ENCODE measurements at places on chromosomes 2 and 18.

DNA sequence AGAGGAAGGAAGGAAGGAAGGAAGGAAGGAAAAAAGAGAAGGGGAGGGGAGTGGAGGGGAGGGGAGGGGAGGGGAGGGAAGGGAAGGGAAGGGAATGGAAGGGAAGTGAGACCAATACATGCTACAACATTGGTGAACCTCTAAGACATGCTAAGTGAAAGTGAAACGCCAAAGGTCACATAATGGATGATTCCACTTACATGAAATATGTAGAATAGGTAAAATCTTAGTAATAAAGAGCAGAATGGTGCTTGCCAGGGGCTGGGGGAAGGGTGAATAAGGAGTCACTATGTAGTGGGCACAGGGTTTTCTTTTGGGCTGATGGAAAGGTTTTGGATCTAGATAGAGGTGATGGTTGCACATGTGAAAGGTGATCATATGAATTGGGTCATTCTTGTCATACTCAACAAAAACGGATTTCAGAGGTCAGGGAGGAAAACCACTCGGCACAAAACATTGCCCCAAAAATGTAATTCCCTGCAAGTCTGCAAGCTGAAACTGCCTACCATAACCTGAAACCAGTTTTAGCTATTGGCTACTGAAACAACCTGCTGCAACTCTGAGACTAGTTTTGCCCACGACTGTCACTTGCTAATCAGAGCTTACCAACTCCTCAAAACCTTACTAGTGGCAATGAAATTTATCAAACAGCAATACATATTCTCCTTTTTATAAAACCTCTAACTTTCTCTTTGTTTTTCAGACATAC is 59.2 kb downstream of the CCDC141 start:
- no peak for DNase-seq

DNA sequence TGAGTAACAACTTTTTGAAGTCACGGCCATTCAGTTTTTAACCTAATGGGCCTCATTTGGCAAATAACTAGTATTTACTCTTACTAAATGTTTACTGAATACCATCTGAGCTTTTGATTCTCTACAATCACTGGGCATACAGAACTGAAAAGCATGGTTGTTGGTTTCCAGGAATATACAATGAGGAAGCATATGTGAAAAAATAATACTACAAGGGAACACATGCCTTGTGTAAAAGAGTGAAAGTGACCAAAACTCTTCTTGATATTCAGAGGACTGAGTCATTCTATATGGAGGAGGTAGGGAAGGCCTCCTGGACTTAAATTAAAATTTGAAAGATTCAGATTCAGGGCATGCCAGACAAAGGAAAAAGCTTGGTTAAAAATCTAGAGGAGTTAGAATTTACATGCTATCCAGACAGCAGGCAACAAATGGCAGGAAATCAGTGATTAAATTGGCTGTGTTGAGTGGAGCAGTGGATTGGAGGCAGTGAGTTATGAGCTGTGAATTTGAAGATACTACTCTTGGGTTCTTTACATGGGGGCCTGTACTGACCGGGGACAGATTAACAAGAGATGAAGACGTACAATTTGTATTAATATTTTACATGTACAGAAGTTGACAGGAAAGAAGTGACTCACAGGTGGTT is 53.6 kb upstream of the NRXN1 start:
- no peak for DNase-seq

- no peak for DNase-seq
Observed at GRCh38 chr2:15565994-15566671, 5.0 kb upstream of the NBAS start.

GRCh38 chr2:62144689-62145477 is 51.0 kb upstream of the B3GNT2 start:
- DNase-seq = no peak

GRCh38 chr2:188319838-188320237 is 28.2 kb downstream of the GULP1 start:
- no peak for DNase-seq

DNA sequence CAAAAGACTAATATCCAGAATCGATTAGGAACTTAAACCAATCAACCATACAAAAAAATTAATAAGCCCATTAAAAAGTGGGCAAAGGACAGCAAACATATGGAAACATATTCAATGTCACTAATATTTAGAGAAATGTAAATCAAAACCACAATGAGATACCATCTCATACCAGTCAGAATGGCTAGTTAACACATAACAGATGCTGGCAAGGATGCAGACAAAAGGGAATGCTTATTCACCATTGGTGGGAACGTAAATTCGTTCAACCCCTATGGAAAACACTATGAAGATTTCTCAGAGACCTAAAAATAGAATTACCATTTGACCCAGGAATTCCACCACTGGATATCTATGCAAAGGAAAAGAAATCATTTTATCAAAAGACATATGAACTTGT is 468.2 kb upstream of the ST6GAL2 start:
- no peak for DNase-seq

- no peak for DNase-seq
Observed at GRCh38 chr2:45166229-45166890, 157.1 kb upstream of the SIX2 start.

GRCh38 chr18:45753286-45753685 is 29.3 kb downstream of the SLC14A1 start:
- no peak for DNase-seq

- no peak for DNase-seq
Observed at GRCh38 chr2:113283704-113284284, 5.1 kb upstream of the PAX8 start.

DNA sequence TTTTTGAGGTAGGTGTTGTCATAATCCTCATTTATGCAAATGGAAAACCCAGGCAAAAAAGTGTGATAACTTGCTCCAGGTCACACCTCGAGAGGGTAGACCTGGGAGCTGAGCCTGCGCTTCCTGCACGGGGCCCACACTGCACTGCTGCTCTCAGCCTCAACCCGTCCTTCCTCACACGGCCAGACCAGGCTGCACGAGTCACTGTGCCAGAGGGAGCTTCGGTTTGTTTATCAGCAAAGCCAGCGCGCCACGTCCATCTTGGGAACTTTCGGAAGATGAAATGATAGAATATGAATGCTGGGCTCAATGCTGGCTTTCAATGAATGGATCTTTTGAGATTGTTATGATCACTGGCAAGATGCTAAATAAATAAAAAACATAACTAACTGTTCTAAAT is 14.4 kb downstream of the COPS9 start:
- DNase-seq = no peak

- DNase-seq = peak; percentile 51
Observed at GRCh38 chr2:69914950-69915945, at the start of gene MXD1. MXD1 (plus strand) TSS chr2:69915109; CDS start chr2:69915331, 222 bp downstream.

DNA sequence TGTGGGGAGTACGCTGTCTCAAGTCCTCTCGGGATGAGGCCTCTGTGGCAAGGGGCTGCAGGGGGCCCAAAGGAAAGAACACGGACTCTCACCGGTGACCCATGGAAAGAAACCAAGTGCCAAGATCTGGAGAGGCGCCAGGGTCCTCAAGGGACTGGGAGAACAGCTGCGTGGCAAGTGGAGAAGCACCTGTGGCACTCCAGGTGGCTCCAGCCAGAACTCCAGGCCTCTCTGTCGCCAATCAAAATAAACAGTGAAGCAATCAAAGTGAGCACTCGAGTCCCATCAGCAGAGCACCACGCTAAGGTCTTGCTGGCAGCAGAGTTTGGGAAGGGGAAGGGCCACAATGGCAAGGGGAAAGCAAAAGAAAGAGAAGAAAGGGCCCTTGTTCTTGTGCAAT is 54.7 kb downstream of the BCL2 start:
- no peak for DNase-seq

- DNase-seq = no peak
Observed at GRCh38 chr2:229794636-229795035, 80.3 kb upstream of the DNER start.

GRCh38 chr2:212858496-212858895 is 292.9 kb downstream of the IKZF2 start:
- no peak for DNase-seq

GRCh38 chr2:180959787-180960186 is 20.6 kb upstream of the UBE2E3 start:
- no peak for DNase-seq

- no peak for DNase-seq
Observed at GRCh38 chr2:2797797-2798196, 466.7 kb upstream of the MYT1L start.

DNA sequence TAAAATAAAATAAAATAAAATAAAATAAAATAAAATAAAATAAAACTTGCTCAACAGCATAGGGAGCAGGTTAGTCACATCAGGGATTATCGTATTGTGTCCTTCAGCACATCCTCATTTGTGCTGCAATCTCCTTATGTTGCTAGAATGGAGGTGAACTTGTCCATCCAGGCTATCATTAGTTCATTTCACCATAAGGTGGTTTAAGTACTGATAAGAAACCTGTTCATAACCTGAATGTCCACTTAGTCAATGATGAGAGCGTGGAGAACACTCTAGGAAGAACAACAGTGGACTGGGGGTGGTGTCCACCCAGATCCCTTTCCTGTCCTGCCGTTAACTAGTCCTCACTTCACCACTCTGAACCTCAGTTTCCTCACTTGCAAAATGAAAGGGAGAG is 21.9 kb downstream of the DHRS9 start:
- DNase-seq = no peak

GRCh38 chr2:188207554-188207953 is 84.1 kb upstream of the GULP1 start:
- DNase-seq = no peak

DNA sequence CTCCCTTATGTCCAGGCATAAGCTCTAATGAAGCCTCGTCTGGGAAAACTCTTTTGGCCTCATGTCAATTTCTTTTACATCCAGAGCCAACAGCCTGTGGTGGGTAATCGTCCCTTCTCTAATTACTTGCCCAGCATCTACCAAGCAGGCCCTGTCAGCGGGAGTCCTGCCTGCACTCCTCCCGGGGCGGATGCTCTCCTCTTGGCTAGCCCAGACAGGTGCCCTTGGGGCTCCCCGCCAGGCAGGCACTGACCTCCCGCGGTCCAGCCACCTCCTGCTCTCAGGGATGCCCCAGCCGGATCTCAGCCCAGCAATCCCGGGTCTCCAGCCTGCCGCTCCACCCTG is 74.2 kb downstream of the NCAPH start:
- DNase-seq = no peak

DNA sequence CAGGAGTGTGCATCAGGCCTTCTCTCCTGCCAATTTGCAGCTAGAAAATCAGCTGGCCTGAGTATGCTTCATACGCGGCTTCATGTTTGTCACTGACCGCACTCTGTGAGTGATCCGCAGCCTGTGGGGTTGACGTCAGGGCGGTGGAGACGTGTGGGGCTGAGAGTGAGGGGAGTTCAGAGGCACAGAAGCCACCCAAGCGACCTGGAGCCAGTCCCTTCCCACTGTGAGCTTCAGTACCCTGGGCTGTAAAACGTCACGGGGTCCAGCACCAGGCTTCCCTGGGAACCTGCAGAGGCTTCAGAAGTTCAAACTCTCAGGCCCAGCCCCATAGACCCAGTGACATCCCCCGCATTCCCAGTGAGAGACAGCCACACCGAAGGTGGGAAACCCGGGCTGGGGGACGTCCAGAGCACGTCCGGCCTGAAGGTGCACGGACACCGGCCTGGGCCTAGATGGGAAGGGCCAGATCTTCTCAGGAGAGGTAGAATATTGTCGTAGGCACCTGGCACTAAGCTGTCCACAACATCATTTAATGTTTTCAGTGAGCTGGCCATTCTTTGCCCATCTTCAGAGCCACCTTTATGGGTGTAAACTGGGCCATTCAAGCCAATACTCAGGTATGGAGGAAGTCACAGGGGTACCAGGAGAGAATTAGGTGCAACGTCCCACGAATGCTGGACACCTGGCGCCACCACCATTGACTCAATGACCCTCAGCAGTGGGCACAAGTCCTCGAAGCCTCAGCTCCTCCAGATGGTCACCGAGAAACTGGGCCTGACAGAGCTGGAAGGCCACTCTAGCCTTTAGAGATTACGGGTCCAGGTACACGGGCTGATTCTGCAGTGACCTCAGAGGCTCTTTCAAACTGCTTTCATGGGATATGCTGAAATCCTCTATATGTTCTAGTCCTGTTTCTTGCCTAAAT is 235.6 kb upstream of the MYT1L start:
- no peak for DNase-seq

DNA sequence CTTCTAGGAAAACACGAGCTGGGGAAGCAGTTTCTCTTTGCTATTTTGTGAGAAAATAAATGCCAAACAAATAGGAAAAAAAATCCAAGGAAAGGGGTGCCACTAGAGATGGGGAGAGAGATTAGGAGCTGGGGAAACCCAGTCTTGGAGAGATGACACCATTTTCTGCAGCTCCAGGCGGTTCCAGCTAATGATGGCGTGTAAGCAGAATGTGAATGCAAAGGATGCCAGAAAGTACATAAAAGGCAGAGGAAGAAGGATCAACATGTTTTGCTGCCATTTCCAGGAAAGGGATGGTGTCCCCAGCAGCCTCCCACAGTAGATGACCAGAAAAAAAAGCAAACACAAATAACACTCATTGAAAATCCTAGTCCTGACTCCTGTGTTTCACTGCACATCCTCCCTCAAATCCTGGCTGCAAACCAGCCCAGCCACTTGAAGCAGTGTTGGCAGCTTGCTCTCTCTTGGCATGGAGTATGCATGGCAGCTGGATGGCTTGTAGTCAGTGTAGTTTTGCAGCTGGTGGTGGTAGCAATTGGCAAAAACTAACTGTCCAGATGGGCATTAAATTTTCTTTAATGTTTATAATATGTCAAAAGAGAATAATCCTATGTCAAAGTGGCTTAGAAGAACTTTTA is 93.6 kb downstream of the FTCDNL1 start:
- no peak for DNase-seq

DNA sequence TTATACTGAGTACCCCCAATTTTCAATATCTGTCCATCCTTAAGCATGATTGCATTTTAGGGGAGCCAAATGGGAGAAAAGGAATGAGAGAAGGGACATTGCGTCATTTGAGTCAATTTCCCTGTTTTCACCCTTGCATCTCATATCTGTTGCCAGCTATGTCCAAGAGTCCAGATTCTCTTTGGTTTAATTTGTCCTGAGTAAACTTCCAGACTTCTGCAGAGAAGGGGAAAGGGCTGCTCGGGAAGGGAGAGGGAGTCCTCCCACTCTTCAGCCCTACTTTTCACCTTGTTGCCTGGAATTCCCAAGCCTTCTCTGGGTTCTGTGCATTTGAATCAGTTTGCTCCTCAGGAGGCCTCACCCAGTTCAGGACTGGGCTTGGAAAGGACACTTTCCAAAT is 16.5 kb downstream of the GREB1 start:
- no peak for DNase-seq

DNA sequence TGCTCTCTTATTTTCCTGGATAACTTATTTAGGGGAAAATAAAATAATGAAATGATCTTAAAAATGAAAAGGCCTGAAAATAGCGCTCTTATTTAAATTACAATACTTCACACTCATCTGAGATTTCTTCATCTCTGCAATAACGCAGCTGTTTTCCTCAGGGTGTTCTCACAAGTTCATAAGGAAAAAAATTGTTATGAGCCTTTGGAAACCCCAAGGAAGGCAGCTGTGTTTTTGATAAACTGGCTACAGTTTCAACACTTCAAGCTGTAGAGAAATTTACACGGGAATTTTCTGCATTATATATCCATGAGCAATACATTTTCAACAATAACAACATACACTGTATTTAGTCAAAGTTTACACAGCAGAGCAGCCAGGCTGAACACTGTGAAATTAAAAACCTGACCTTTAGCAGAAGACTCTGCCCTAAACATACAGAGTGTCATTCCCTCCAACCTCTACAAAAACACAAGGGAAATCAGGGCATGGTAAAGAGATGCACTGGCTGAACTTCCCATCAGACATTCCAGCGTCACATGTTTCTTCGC is 959.6 kb downstream of the SLC4A3 start:
- no peak for DNase-seq
